Activated gamma-delta T cell treated with anti-CD3 and anti-CD28 coated beads, Interleukin-2, amount 50 U/mL, for 16 hours (primary cell): ENCODE measurements at places on chromosomes 13 and 19.

GRCh38 chr13:109074853-109075252 is 445.4 kb downstream of the MYO16 start:
- no peak for DNase-seq

DNA sequence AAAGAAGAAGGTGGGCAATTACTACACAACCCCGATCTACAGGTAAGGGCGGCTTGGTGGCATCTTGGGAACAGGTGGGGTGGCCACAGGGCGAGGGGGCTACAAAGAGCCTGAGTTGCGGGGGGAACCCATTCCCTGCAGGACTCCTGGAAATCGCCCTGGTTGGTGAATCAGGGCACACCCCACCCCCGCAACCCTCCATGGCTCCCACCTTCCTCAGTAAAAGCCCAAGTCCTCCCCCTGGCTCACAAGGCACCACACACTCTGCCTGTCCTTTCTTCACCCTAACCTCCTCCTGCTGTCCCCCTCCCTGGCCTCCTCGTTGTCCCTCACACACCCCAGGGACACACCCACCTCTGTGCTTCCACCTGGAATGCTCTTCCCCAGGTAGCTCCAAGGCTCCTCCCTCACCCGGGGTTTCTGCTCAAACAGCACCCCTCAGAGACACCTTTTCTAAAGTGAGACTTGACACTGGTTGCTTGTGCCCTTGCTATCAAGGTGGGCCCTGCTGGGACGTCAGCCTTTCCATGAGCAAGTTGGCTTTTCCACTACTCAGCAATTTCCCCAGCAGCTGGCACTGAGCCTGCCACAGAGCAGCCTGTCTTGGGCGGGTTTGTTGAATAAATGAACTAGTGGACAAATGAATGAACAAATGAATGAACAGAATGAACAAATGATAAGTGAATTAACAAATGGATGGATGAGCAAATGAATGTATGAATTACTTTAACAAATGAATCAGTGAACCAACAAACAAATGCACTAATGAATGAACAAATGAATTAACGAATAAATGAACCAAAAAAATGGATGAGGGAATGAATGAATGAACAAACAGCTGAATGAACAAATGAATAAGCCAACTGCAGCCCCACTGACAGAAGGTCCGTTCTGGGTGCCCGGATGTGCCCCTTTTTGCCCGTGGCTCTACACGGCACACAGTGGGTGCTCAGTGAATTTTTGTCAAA is 6.2 kb upstream of the MRI1 start:
- no peak for DNase-seq

DNA sequence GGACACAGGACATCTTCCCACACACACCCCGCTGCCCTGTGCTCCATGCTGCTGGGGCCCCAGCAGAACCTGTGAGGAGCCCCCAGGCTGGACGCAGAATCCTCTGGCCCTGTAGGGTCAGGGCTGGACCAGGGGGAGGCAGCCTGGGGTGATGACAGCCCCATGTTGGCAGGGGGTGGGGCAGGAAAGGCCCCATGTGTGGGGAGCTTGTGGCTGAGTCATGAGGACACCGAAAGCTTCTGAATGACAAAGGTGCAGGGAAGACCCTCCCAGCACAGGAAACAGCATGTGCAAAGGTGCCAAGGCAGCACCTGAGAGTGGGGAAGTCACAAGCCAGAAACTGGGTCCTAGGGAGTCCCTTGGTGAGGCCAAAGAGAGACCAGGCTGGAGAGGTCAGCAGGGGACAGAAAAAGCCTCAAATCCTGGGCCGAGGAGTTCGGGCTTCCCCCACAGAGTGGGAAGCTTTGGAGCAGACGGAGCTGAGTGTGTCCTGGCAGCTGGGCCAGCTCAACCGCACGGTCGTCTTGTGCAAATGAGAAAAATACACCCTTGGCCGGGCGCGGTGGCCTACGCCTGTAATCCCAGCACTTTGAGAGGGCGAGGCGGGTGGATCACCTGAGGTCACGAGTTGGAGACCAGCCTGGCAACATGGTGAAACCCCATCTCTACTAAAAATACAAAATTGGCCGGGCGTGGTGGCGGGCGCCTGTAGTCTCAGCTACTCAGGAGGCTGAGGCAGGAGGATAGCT is 17.5 kb downstream of the ATP8B3 start:
- DNase-seq = no peak

DNA sequence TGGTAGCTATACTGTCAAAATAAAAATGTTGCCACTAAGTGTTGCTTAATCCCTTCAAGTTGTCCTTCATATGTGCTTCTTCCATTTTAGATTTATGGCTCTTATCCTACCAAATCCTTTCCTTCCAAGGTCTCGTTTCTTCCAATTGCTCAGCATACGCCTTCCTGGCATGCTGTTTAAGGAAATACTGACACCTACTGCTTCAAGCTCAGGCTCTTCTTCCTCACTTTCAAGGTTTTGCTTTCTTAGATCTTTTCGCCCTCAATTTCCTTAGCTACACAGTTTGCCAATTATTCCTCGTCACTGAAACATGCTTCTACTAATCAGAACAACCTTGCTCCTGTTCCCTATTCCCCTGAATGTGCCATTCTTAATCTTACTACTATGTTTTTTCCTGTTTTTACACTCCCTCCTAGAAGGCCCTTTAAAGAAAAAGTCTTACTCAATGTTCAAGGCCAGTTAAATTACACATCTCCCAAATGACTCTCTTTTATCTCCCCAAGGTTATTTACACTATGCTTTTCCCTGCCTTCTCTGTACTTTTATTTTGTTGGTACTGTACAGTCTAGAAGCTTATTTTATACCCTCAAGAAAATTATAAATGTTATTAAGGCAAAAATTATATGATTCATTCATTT is 343.1 kb downstream of the MZT1 start:
- no peak for DNase-seq

DNA sequence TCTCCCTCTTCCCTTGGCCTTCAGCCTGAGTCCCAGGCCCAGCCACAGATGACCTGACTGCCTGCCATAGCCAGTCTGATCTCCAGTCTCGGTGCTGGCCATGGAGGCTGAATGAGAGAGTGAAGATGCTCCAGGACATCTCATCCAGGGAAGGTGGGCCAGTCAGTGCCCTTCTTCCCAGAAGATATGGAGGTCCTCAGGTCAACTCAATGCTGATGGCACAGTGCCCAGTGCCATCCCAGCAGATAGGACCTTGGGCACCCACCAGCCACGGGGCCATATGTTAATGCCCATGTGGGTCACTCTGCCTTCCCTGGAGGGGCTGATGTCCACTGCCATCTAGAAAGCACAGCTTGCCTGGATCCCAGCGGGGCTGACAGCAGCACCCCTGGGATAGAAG is 7.2 kb downstream of the VSTM2B start:
- DNase-seq = no peak

- no peak for DNase-seq
Observed at GRCh38 chr13:42279080-42279479, 7.1 kb downstream of the AKAP11 start.

- DNase-seq = no peak
Observed at GRCh38 chr13:98796191-98796590, 43.7 kb upstream of the SLC15A1 start.
